ENCODE measurements at places on chromosomes 7 and 10. TPM values are rescaled to one million over a fixed set of nuclear protein-coding genes. Genes with fewer than 3 reads are reported as not detected.

Gene PBLD
- 2.3 TPM for polyA plus RNA-seq

Gene MRPS16
- polyA plus RNA-seq, result 62.4 TPM

- no peaks in the 10 kb centered on the region for H3K4me1 ChIP-seq
- no peak overlapping the region for H3K4me3 ChIP-seq
- H3K27ac ChIP-seq, result no peak overlapping the region
- H3K36me3 ChIP-seq, result no peaks in the 10 kb centered on the region
- no peak for DNase-seq
Observed at GRCh38 chr10:128850647-128851046, 616.4 kb upstream of the MGMT start.

- H3K36me3 ChIP-seq, result no peaks in the 10 kb centered on the region
- peak overlapping the region; percentile 68 for H3K27ac ChIP-seq
- H3K4me1 ChIP-seq, result peaks cover 6% of the 10 kb centered on the region
- peak; percentile 67 for DNase-seq
- H3K27me3 ChIP-seq, result no peaks in the 10 kb centered on the region
Observed at GRCh38 chr7:33534833-33535232, 370.5 kb upstream of the BMPER start.

DNA sequence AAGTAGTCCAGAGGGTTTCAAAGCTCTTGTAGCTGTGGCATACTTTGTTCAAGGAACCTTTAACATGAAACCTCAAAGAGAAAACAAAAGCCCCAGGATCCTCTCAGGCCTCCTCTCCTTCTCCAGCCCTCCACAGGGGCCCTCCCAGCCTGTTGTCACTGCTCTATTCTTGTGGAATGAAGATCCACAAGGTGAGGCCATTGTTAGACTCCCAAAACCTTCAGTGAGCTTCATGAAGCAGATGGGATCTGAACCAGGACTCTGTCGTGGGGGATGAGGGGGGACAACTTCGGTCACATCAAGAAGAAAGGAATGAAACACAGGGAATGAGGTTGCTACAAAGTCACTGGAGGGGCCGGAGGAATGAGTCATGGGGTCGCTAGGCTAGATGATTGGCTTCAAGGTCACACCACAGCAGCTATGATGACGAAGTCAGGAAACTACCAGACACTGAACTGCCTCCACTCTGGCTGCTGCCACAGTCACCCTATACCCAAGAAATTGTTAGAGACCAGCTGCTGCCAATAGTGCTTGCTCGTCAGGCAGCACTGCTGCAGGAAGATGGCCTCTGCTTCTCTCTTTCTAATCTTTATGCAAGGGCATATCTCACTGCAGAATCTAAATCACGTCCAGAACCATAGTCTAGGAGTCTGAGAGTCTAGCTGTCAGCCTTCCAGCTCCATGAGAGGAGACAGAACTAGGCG, 208.8 kb downstream of the HIBADH start:
- no peak overlapping the region for H3K4me3 ChIP-seq
- H3K27ac ChIP-seq, result no peak overlapping the region
- H3K36me3 ChIP-seq, result no peaks in the 10 kb centered on the region
- no peaks in the 10 kb centered on the region for H3K27me3 ChIP-seq

DNA sequence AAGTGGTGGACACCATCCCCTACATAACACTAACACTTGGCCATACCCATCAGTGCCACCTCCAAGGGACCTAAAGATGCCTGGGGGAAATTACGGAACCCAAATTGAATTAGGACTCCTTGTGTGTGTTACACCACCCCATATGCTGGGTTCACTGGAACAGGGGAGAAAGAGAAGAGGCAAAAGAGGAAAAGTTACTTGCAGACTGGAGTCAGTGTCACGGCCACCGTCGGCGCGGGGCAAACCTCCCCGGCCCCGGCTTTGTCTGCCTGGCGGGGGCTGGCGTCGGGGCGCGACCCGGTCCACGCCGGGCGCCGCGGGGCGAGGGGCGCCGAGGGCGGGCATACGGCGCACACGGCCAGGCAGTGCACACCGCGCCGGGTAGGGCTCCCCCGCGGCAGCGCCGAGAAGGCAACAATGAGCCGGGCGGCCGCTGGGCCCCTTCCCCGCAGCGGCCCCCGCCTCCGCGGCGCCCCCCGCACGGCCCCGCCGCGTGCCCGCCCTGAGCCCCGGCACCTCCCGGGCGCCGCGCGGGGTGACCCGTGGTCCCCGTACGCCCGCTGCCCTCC, 171.1 kb downstream of the FAM107B start:
- H3K4me1 ChIP-seq, result peaks cover 9% of the 10 kb centered on the region
- peak overlapping the region; percentile 99 for H3K4me3 ChIP-seq
- no peaks in the 10 kb centered on the region for H3K27me3 ChIP-seq
- peaks cover 24% of the 10 kb centered on the region for H3K36me3 ChIP-seq
- peak overlapping the region; percentile 94 for H3K27ac ChIP-seq

DNA sequence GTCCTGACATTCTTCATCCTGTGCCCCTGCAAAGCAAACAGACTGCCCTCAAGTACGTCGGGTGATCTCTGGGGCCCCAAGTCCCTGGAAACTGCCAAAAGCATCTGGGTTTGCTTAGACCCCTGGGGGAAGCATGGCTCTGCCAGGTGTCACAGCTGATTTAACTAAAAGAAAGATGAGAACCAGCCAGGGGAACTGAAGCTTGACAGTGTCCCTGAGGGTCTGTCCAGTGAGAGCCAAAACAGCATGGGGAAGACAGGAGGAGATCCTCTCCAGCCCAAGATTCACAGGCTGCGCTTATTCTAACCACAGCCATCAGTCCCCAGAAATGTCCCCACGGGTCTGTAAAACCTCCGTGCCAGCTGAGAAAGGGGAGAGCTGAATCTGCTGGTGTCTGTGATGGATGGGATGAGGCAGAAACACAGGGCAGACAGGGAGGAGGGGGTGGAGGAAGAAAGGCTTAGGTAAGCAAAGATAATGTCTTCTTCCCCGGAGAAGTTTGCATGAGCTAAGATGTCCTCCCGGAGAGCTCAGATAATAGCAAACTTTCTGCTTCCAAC, 21.3 kb downstream of the CCDC3 start:
- no peak overlapping the region for H3K27ac ChIP-seq
- peaks cover 10% of the 10 kb centered on the region for H3K27me3 ChIP-seq
- no peaks in the 10 kb centered on the region for H3K4me1 ChIP-seq
- no peak overlapping the region for H3K4me3 ChIP-seq
- no peak for DNase-seq
- no peaks in the 10 kb centered on the region for H3K36me3 ChIP-seq

GRCh38 chr10:97363071-97363470, 28.5 kb upstream of the FRAT2 start:
- no peak overlapping the region for H3K4me3 ChIP-seq
- no peaks in the 10 kb centered on the region for H3K4me1 ChIP-seq
- H3K36me3 ChIP-seq, result peaks cover 39% of the 10 kb centered on the region

Measured in IMR-90 (cell line).